ENCODE measurements at places on chromosomes 4 and X. TPM values are rescaled to one million over a fixed set of nuclear protein-coding genes. Genes with fewer than 3 reads are reported as not detected.

Gene COL25A1
- total RNA-seq: not detected

Gene PPEF2
- total RNA-seq: not detected

Gene AGTR2
- not detected for total RNA-seq

Gene GRIA3
- total RNA-seq: not detected

Gene IL13RA2
- total RNA-seq: 0.54 TPM

Gene SMS
- total RNA-seq: 160 TPM

Gene ABCG2
- total RNA-seq: 0.12 TPM

Gene HSD17B10
- total RNA-seq: 115 TPM

Gene MECP2
- total RNA-seq: 46.9 TPM

Gene HAUS3
- 13.9 TPM for total RNA-seq

Gene PSMD10
- 52.6 TPM for total RNA-seq

Data from MCF 10A (cell line).